Tracheal epithelial cell (primary cell): ENCODE measurements at places on chromosomes 7 and 10. TPM values are rescaled to one million over a fixed set of nuclear protein-coding genes. Genes with fewer than 3 reads are reported as not detected.

Gene NKX6-2
- total RNA-seq: not detected in 2 replicates

Gene GIMAP8
- under 0.01 and 0.21 TPM in 2 replicates for total RNA-seq

Gene BMPR1A
- 39.0 TPM in 2 replicates for total RNA-seq

Gene ABCA13
- 0.24 and 1.5 TPM in 2 replicates for total RNA-seq

Gene CTAGE6
- under 0.01 TPM in 1 of 2 replicates, not detected in the other for total RNA-seq

Gene CLDN4
- 60.3 and 251 TPM in 2 replicates for total RNA-seq

Gene GRID2IP
- 0.24 TPM in 1 of 2 replicates, not detected in the other for total RNA-seq

Gene NRG3
- total RNA-seq: under 0.01 TPM in 1 of 2 replicates, not detected in the other

Gene CYTH3
- 13.6 and 28.0 TPM in 2 replicates for total RNA-seq

Gene PIK3AP1
- 1.1 and 4.1 TPM in 2 replicates for total RNA-seq

Gene SLC18A3
- not detected in 2 replicates for total RNA-seq

Gene NXPH1
- not detected in 2 replicates for total RNA-seq

Gene ABCB1
- 0.64 and 13.3 TPM in 2 replicates for total RNA-seq

Gene LRRC4
- 1.7 TPM in 2 replicates for total RNA-seq

Gene PCDH15
- total RNA-seq: not detected in 2 replicates

Gene GPR85
- 0.48 and 1.1 TPM in 2 replicates for total RNA-seq

Gene FAM25A
- 10.8 TPM in 1 of 2 replicates, not detected in the other for total RNA-seq
